ENCODE measurements at places on chromosomes 1 and 21.

- no peak for DNase-seq
Observed at GRCh38 chr1:239031310-239031709, 355.1 kb upstream of the CHRM3 start.

DNA sequence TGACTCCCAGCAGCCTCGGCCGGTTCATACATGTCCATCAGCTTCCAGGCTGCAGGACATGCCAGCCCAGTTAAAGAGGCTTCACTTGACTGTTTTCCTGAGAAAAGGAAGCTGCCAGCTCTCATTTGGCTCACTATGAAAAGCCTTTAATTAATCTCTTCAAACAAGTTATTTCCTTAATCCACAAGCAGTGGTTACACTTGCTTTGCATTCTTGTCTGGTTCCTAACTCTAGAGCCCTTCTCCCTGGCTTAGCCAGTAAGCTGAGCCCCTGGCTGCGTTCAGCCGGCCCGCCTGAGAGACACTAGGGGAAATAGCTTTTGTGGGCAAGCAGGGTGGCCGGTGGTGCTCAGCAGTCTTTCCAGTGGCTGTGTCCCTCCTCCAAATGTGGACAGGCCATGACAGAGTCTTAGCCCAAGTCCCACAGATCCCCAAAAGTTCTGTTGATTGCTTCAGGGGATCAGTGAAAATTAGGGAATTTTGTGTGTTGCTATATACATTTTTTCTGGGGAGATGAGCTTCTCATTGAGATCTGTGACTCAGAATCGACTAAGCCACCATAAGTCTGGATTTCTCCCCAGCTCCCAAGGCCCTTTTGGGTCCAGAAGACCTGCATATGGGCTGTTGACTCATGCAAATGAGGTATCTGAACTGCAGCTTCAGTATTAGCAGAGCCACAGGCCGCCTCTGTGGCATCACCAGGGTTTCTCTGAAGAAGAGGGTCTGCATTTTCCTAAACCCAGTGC lies 10.1 kb downstream of the ATF3 start:
- no peak for DNase-seq

- no peak for DNase-seq
Observed at GRCh38 chr21:42892582-42892930, 553 bp upstream of the NDUFV3 start.

DNA sequence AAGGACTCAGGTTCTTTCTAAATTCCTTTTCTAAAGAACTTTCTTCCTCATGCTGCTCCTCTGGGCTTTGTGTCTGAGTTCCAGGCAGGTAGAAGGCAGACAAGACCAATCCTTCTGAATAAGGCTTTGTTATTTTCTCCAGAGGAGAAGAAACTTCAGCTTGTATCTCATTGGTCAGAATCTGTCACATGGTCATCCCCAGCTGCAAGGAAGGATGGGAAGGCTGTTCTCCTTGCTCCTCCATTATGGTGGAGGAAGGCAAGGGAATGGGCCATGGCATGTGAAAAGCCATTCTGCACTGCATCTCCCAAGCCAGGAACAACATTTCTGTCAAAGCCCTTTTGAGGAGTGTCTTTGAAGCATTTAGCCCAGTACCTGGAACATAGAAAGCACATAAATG lies 50.6 kb upstream of the NTPCR start:
- no peak for DNase-seq

- DNase-seq, result peak; percentile 14
Observed at GRCh38 chr1:167935216-167936067, 1.0 kb upstream of the DCAF6 start.

DNA sequence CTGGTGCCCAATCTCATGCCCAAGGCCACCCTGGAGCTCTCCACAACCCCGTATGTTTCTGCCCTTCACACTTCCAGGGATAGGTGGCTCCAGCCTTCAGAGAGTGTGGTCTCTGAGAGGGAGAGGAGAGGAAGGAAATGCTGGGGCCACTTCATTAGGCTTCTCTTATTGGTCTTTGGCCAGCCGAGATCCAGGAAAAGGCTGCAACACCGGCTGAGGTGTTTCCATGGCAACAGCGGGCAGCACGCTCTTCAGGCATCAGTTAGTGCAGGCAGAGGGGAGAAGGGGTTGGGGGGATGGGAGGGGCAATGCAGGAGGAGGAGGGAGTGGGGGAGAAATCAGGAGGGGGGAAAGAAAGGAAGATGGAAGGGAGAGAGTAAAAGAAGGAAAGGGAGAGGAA lies 275.1 kb upstream of the GJB5 start:
- DNase-seq, result peak; percentile 67

DNA sequence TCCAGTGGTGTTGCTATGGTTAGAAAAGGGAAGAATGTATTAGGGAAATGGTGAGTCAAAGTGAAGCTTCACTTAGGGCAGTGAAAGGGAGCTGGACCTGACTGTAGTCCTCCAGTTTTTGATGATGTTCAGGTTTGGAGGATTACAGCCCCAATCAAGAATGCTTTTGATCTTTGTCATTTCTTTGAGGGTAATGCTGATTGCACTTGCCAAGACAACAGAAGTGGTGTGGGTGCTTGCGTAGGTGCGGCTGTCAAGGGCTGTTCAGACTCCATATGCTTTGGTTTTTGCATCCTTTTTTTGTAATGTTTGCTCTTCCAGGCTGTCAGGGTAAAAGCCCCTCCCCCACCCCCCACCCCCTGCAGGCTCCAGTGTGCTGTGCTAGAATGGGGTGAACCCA lies 38.9 kb downstream of the HHAT start:
- DNase-seq, result no peak

GRCh38 chr1:211752317-211752716 lies 76.9 kb upstream of the NEK2 start:
- no peak for DNase-seq

GRCh38 chr1:40635763-40636500 lies 29.6 kb downstream of the RIMS3 start:
- DNase-seq, result no peak

DNA sequence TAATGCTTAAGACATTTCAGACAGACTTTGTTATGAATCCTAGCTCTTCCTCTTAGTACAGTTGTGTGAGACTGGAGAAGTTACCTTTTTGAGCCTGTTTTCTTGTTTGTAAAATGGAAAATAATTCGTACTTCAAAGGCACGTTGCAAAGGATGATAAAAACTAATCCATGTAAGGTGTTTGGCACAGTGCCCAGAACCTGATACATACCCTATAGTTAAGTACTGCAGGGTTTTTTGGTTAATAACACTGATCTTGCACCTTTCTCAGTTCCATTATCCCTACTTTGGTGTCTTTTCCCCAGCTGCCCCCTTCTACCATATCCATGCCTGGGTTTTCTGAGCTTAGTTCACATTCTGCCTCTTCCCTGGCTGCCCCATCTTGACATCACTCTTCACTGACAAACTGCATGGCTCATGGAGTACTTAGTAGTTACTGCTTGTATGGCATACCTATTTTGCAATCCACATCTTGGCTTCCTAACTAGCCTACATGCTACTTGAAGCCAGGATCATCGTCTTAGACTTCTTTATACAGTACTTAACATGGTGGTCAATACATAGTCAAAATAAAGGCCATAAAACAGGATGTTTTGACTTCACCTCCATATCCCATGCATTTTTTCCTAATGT lies 10.1 kb downstream of the CCDC185 start:
- DNase-seq, result no peak

GRCh38 chr1:174364996-174365736 lies 82.6 kb upstream of the GPR52 start:
- DNase-seq, result no peak

DNA sequence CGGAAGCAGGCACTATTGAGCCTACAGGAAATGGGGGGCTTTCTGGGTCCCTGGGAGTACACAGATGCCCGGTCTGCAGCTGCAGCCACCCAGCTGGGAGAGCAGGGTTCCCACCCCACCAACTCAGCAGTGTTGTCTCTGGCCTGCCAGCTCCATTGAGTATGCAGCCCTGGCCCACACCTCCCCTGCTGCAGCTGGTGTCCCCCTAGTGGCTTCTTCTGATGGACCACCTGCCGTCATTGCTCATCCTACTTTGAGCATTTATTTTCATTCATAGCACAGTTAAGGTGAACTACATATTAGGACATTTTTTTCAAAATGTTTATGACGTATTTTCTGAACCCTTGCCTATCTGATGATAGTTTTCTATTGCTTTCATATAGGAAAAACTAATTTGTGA lies 189.8 kb upstream of the LYPLAL1 start:
- no peak for DNase-seq

DNA sequence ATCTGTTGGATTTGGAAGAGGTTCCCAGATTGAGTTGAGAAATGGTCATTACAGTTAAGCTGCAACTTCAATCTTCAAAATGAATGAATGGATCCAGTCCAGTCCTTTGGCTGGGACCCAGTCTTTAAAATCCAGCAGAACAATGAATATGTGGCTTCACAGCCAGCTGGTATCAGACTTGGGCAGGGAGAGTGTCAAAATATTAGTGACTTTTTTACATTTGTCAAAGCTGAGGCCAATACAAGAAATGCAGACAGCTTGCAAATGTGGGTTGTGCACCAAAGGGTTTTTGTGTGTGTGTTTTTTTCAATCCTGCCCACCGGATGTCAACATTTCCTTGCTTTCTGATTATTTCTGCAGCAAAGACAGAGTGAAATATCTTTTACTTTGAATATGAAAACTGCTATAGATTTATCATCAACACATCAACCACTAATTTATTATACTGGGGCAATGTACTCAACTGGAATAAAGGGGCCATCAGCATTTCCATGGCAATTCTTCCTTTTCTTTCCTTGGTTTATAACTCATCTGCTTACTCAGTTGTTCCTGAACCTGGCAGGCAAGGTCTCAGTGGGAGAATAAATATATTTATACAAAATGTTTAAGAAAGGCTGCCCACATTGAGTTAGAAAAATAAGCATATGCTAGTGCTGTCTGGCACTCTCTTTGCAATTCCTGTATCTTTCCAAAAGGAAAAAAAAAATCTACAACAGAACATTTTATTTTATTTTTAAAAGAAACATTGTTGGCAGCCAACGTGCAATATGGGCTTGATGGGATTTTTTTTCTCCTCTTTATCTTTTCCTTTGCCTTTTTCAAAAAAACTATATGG lies 491.6 kb upstream of the C1orf87 start:
- DNase-seq, result no peak

DNA sequence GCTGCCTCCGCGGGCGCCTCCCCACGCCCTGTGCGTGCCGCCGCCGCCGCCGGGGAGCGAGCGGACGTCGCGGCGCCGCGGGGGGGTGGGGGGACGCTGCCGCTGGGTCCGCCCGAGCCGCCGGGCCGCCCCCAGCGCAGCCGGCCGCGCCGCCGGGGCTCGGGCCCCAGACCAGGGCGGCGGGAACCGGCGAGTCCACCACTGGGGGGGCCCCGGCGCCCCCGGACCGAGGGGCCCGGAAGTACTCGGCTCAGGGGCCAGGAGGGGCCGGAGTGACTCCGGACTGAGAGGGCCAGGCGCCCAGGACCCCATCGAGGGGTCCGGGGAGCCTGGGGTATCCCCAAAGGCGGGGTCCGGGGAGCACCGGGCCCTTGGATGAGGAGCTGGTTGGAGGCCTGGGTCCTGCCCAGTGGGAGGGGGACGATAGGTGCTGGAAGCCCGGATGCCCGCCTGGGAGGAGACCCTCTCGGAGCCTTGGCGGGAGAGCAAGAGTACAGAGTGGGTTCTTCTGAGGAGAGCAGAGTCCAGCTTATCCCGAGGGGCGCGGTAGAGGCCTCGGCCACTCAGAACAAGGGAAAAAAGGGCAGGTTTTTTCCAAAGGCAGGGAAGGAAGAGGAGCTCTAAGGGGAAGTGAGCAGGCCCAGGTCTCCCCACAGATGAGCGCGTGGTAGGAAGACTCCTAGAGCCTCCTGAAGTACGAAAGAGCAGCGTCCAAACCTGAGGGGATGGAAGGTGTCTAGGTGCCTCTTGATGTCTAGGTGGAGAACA lies 556 bp downstream of the GMEB1 start:
- DNase-seq, result no peak

DNA sequence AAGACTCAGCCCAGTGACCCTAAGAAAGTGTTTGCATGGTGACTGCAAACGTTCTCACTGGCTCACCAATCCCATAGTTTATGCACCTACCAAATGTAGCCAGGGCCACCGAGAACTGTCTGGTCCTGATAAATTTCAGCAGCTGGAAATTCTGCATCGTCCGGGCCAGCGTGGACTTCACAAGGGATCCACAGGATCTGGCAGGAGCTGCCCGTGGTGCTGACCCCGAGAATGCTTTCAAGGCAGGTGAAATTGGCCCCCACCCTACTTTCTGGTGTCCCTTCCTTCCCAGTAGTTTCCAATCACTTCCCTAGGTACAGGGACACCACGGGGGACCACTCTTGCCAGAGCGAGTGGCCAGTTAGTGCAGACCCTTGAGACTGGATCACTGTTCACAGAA lies 26.2 kb downstream of the UBASH3A start:
- DNase-seq, result no peak
